ENCODE measurements at places on chromosomes 7 and 10.

DNA sequence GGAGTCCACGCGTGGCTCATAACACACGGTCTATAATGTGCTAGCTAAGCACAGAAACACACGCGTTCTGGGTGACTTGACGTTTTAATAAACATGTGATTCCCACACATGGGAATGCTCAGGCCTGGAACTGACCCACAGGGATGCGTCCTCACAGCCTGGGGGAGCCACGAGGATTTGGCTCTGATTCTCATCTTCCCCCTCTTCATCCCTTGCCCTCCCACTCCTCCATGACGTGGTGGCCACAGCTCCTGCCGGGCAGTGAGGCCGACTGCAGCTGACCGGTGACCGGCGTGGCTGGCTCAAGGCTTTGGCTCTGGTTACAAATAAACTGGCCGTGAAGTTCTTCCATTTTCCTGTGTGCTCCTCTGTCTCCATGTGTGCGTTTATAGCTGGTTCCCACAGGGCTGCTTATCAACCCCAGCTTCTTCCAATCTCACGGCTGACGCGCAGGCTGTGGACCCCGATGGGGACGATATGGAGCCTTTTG, 40.9 kb upstream of the KLF6 start:
- DNase-seq: no peak

- no peak for DNase-seq
Observed at GRCh38 chr7:68676813-68677535, 921.3 kb upstream of the AUTS2 start.

- DNase-seq: peak; percentile 10
Observed at GRCh38 chr10:27558612-27559020, 54.5 kb downstream of the RAB18 start.

DNA sequence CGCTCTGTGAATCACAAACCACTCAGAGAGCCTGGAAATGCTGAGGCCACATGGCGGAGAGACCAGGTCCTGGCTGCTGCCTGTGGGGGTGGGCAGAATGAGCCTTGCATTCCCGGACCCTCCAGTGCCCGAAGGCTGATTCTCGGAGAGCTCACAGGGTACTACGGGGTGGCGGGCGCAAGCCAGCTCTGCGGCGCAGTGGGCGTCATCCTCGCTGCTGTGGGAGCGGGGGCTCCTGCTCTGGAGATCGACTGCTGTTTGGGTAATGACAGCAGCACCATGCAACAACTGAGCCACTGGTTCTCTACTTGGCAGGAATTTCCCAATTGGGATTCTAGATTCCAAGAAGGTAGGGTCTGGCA, 108.0 kb downstream of the PTPRN2 start:
- DNase-seq: no peak

- no peak for DNase-seq
Observed at GRCh38 chr10:127523476-127523875, 25.6 kb upstream of the NPS start.

- no peak for DNase-seq
Observed at GRCh38 chr10:45553155-45553554, 119.4 kb downstream of the ZFAND4 start.

GRCh38 chr7:36961097-36961496, 236.8 kb upstream of the AOAH start:
- DNase-seq: no peak

DNA sequence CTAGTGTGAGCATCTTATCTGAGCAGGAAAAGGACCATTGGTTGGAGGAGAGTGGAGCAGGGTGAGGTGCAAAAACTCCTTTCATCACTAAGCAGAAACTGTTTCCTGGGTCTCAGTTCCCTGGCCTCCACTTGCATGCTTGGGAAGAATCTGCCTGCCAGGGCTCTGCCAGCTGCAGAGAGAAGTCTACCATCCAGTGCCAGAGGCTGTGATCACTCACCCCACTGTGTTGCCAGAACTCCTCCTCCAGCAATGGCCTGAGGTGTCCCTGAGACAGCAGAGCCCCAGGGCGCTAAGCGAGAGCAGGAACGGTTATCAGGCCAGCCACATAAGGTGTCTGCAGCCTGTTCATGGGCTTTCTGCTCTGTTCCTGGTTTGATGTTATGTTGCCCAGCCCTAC, 991.4 kb downstream of the CCSER2 start:
- DNase-seq: no peak

- no peak for DNase-seq
Observed at GRCh38 chr10:6446711-6447110, 133.4 kb downstream of the PRKCQ start.

- no peak for DNase-seq
Observed at GRCh38 chr7:1432411-1433082, 26.7 kb downstream of the MICALL2 start.

DNA sequence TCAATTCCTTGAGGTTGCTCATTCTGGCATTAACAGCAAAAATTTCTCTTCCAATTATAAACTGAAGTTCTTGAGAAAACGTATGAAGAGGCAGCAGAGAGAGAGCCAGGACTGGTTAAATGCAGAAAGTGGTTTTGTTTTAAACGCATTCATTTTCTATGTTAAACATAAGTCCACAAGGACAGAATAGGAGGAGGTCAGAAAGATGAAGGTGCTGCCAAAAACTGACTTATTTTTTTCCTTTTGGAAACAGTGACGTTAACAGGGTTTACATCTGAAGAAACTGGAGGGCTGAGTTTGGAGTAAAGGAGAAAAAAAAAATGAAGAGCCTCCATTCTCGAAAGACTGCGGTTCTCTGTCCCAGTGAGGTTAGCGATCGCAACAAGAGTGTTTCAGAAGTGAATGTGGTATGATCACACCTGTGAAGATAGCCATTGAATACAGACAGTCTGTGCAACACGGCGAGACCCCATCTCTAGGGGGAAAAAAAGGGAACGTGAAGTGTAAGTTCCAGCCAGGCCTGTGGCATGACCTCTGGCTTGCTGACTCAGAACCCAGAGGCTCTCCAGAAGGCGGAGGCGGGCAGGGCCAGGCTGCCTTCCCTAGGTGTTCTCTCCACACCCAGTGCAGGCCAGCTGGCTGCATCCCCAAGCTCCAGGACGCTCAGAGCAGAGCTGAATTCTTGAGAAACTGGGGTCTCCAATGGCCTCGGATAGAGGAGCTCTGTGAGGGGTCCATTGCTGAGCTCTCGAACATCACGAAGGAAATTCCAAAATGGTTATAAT, 84.0 kb downstream of the CHST15 start:
- DNase-seq: no peak

- DNase-seq: no peak
Observed at GRCh38 chr7:47358944-47359588, 222.8 kb downstream of the TNS3 start.

DNA sequence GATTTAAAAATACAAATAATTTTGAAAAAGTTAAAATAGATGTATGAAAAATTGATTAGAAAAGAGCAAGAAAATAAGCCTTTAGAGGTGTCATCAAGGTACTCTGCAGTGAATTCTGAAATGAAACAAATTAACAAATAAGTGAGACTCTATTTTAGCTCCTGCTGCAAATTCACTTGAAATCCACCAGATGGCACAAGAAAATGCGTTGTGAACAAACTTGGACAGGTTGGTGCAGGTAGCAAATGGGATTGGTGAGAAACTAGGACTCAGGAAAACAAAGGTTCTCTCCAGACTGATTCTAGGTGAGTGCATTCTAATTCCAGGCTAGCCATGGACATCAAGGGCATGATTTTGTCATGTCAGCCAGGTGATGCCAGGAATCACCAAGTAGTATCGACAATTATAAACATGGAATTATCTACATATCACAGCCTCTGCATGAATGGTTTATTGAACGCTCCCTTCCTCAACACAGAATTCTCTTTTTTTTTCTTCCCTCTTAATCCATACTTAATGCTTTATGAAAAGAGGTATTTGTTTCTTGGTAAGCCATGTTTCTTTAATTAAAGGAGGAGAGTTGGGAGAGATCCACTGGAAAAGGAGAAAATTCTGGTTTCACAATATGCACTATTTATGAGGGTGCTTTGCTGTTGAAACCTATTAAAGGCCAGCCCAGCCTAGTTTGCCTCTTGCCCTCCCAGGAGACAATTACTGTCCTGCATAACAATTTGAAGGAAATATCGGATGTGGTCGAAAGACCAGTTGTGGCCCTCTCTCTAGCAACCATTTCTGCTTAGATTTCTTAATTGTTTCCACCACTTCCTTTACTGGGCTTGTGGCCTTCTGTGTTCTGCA, 118.1 kb downstream of the ZNF365 start:
- no peak for DNase-seq

DNA sequence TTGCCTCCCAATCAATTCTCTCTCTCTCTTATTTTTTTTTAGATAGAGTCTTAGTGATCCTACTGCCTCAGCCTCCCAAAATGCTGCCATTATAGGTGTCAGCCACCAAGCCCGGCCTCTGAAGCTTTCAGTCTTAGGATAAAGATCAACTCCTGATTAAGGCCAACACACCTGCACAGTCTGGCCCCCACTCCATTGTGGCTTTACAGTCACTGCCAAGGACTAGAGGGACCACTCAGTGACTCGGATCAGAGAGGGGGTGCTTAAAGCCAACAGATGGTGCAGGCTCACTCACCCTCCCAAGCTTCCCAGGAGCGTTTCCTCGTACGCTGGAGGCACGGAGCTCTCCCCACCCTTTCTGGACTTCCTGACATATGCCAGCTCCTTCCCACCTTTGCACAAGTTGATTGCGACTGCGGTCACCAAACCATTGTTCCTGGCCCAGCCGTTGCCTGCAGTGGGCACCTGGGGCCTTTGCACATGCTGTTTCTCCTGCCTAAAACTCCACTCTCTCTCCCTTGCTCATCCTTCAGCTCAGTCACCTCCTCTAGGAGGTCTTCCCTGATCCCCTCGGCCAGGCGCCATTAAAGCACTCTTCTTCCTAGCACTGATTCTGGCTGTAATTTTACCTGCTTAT, 1.7 kb upstream of the CDH23 start:
- no peak for DNase-seq

DNA sequence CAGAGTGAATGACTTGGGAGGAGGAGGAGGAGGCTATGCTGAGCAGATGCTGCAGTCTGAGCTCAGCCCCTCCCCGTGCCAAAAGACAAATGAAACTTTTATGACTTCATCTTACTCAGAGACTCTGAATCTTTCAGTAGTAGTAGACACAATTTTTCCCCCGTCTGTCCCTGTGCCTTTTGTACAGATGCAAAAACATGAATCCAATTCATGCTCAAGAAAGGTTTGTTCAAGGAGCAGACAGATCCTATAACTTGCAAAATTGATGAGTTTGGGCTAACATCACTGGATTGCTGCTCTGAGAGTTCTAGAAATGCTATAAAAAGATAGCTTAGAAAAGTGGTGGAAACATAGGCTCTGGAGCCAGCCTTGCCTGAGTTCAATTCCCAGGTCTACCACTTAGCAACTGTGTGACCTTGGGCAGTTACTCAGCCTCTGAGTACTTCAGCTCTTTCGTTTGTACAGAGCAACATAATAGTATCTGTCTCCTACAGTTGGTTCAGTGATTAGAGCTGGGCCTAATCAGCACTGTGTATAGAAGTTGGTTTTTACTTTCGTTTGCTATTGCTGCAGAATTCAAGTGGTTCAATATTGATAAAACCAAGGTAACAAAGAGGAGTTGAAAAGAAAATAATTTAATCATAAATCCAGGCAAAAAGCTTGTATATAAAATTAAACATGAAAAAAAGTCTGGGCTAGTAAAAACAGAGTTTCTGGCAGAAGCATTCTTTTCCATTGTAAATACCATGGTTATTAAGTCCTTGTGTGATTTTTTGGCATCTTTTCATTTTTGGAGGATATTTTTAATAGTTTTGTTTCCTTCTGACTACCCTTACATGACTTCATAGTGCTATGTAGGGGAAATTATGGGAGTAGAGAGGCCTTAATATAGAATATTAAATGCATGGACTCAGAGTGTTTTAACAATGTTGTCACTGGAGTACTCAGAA, 174.2 kb upstream of the ZNF32 start:
- no peak for DNase-seq

GRCh38 chr10:13414855-13415254, 66.8 kb upstream of the SEPHS1 start:
- no peak for DNase-seq

- no peak for DNase-seq
Observed at GRCh38 chr7:38542156-38542555, 89.0 kb downstream of the AMPH start.

DNA sequence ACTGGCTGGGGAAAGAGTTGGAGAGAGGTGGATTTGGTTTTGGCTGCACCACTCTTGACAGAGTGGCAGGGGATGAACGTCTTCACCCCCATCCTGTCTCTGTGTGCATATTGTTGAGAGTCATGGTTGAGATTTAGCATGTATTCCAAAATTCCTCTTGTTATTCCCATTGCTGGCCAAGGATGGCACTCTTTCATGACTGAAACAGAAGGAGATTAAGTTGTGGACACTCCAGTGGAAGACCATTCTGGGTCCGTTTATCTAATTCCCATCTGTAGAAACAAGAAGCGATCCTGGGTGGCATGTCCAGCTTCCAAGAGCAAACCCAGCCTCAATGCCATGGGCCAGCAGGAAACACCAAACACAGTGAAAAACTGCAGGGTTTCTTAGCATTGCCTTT, 469.0 kb upstream of the IGFBP3 start:
- no peak for DNase-seq

GRCh38 chr10:77550378-77550777, 87.2 kb downstream of the KCNMA1 start:
- DNase-seq: no peak

GRCh38 chr10:96188916-96189315, 58.8 kb downstream of the ZNF518A start:
- DNase-seq: peak; percentile 56

GRCh38 chr7:156218544-156219306, 406.5 kb upstream of the SHH start:
- no peak for DNase-seq

DNA sequence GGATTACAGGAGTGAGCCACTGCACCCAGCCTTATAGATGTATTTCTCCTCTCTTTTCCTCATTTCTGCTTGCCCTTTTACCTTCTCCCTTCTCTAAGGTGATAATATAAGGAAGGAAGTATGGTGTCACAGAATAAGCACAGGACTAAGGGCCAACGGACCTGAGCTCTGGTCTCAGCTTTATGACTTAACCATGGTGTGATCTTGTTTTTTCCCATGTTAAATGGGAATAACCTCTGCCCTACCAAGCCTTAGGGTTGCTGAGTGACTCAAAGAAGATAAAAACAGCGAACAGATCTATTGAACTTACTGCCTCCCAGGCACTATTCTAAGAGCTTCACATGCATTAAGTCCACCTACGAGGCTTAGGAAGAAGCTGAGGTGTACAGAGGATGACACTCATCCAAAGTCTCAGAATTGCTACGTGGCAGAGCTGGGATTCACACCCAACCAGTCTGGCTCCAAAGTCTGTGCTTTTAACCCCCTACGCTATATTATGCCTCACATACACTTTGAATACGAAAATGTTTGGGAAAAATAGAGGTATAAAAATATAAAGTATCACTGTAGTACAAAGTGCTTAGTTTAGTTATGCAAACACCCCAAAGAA, 5.6 kb downstream of the UROS start:
- no peak for DNase-seq

DNA sequence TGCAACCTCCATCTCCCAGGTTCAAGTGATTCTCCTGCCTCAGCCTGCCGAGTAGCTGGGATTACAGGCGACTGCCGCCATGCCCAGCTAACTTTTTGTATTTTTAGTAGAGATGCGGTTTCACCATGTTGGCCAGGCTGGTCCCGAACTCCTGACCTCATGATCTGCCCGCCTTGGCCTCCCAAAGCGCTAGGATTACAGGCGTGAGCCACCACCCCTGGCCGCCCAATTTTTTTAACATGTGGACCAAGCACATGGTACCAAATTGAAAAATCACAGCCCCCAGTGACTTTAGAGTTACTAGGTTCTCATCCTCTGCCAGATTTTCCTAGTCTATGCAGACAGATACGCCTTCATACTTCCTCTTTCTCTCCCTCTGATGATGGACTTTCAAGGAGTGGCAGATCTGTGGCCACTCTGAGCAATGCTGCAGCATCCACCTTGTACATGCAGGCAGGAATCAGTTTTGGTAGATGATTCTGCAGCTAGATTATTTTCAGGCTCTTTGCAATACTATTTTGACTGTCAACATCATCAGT, 34.0 kb upstream of the EZH2 start:
- no peak for DNase-seq

Measured in AG04449 (cell line).